Stimulated activated naive CD4-positive, alpha-beta T cell treated with Interleukin-2 at 50 U/mL for 16 hours (primary cell): ENCODE measurements at places on chromosomes 1 and 21.

- DNase-seq: no peak
Measured at GRCh38 chr1:197585809-197586208, 189.5 kb downstream of the DENND1B start.

GRCh38 chr1:150999926-151000325, 6.8 kb downstream of the MINDY1 start:
- DNase-seq: no peak

GRCh38 chr1:10530281-10530740, 55.6 kb downstream of the PEX14 start:
- no peak for DNase-seq

DNA sequence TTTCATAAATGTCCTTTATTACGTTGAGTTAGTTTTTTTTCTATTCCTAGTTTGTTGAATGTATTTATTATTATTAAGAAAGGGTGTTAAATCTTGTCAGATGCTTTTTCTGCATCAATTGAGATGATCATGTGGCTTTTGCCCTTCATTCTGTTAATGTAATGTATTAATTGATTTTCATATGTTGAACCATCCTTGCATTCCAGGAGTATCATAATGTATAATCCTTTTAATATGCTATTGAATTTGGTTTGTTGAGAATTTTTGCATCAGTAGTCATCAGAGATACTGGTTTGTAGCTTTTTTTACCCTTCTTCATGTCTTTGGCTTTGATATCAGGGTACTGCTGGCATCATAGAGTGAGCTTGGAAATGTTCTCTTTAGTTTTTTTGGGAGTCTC, 100.0 kb downstream of the POFUT2 start:
- DNase-seq: no peak

- no peak for DNase-seq
Measured at GRCh38 chr1:157976888-157977287, 16.6 kb upstream of the KIRREL1 start.

DNA sequence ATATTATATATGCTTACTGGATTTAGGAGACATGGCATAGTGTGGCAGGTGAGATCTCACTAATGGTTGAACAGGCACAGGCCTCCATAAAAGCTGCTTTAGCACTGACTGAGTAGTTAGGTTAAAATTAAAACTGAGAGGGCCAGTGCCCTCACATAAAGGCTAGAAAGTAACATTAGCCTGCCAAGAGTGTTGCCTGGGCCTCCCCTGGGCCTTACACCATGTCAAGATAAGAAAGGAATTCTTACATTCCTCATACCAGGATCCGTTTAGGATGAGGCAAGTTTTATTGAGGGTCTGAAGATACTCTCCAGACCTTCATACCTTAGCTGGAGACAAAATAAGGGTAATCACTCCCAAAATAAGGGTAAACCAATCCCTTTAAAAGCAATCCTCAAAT, 1011.8 kb downstream of the PLA2G4A start:
- DNase-seq: no peak

- no peak for DNase-seq
Measured at GRCh38 chr1:43354936-43355335, 3.8 kb upstream of the CDC20 start.

DNA sequence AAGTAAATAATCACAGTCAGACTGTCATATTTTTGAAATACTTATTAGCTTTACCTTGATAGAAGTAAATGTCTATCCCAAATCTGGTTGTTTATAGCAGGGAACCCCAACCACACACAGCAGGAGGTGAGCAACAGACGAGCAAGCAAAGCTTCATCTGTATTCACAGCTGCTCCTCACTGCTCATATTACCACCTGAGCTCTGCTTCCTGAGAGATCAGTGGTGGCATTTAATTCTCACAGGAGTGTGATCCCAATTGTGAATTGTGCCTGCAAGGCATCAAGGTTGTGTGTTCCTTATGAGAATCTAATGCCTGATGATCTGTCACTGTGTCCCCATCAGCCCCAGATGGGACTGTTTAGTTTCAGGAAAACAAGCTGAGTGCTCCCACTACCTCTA, 104.3 kb downstream of the GPATCH2 start:
- DNase-seq: no peak

- no peak for DNase-seq
Measured at GRCh38 chr1:61520401-61520800, 204.5 kb downstream of the TM2D1 start.

- no peak for DNase-seq
Measured at GRCh38 chr21:22758478-22758877, 1760.3 kb downstream of the NCAM2 start.

DNA sequence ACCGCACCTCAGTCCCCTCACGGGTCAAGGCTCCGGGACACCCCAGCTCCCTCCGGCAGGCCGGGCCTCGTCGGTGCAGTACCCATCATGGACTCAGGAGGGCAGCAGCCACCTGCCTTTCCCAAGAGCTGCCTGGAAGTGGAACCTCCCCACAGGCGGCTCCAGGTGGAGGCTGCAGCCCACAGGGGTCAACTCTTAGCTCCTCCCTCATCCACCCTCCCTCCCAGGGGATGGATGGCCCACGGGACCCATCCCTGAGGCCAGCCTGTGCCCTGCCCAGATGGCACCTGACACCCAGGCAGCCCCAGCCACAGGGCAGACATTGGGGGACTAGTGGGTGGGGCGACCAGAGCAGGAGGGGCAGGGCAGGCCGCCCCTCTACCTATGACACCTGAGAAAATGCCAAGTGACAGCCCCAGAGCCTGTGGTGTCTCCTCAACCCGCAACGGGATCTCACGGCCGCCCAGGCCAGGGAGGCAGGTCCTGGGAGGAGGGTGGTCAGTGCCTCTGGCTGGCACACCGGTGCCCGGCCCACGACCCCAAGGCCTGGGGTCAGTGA, 1.2 kb upstream of the ARHGEF16 start:
- DNase-seq: peak; percentile 41

DNA sequence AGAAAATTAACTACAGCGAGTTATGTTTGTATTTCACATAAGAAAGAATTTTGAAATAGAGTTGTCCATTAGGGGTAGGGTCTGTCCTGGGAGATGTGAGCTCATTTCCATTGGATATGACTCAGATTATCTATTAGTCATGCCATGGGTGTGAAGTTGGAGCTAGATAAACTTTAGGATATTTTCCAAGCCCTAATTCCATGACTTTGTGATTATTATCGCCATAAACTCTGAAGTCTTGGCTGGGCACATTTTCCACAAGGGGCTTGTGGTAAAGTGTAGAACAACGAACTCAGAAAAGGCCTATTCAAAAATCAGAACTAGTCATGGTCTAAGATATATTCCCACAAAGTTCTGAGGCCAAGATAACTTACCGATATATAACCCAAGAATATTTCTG, 396.6 kb downstream of the DPYD start:
- no peak for DNase-seq

DNA sequence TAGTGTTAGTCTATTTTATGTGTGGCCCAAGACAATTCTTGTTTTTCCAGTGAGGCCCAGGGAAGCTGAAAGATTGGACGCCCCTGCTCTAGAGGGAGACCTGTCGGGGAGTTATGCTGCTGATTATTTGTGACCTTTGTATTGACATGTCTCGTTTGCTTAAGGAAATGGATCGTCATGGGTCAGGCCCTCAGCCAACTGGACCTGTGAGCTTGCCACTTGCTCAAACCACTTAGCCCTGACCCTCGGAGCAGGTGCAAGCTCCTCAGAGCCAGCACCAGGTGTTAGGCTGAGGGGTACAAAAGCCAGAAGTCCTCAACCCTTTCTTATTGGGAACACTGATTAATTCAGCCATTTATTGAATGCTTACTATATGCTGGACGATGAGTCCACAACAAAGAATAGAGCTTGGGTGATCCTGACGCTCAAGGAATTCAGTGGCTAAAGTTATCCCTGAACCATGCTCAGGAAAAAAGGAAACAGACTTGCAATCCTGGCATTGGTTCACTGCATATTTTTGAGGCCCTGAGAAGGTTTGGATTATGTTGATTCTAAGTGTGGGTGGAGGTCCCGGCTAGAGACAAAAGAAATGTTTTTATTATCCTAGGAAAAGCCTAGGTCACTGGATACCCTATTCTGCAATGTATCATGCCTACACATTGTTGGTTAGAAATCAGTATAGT, 19.0 kb downstream of the TGFB2 start:
- no peak for DNase-seq

- DNase-seq: no peak
Measured at GRCh38 chr1:206831650-206832049, 33.8 kb upstream of the IL20 start.

- DNase-seq: no peak
Measured at GRCh38 chr1:108750476-108751181, 4.2 kb downstream of the STXBP3 start.

DNA sequence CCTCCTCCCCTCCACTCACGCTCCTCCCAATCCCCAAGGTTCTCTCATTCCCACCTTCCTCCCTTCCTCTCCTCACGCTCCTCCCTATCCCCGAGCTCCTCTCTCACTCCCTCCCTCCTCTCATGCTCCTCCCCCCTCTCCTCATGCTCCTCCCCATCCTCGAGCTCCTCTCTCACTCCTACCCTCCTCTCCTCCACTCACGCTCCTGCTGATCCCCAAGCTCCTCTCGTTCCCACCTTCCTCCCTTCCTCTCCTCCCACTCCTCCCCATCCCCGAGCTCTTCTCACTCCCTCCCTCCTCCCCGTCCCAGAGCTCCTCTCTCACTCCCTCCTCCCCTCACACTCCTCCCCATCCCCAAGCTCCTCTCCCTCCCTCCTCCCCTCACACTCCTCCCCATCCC, 31.4 kb downstream of the PGBD5 start:
- no peak for DNase-seq

DNA sequence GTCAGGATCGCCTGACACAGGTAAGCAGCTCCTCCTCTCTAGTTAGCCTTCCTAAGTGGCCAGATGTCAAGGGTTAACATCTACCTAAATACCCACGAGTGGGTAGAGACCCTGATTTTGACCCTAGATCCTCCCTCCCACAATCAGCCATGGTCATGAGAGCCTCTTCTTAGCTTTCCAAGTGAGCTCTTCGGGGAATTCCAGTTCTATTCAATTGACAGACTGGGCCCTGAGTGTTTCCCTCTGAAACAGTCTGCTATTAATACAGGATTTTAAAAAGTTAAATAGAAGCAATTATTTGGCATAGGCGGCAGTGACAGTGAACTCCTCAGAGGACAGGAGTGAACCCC, 28.1 kb downstream of the C2CD2 start:
- DNase-seq: no peak

- DNase-seq: no peak
Measured at GRCh38 chr21:34520764-34521508, 8.9 kb upstream of the KCNE1 start.

GRCh38 chr1:33852711-33853110, 11.2 kb upstream of the HMGB4 start:
- DNase-seq: no peak
